ENCODE measurements at places on chromosomes 16 and 17.

- DNase-seq = no peak
Observed at GRCh38 chr17:30170415-30170987, 53.9 kb downstream of the NSRP1 start.

DNA sequence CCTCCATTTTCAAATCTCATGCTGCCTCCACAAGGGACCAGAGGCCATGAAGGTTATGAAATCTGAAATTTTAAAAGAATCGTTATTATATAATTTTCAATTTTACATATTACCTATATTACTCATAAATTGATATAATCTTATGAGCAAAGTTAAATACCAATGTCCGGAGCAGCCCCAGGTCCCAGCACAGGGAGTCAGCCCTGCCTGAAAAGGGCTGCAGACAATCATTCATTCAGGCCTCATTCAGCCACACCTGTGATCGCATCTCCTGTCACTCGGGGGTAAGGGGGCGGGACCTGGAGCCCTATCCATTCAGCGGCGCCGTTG, 172.5 kb downstream of the AHSP start:
- no peak for DNase-seq

- DNase-seq = no peak
Observed at GRCh38 chr17:57622683-57623433, 122.2 kb downstream of the CCDC182 start.

GRCh38 chr17:80829166-80829813, 162.4 kb upstream of the CHMP6 start:
- DNase-seq = no peak

DNA sequence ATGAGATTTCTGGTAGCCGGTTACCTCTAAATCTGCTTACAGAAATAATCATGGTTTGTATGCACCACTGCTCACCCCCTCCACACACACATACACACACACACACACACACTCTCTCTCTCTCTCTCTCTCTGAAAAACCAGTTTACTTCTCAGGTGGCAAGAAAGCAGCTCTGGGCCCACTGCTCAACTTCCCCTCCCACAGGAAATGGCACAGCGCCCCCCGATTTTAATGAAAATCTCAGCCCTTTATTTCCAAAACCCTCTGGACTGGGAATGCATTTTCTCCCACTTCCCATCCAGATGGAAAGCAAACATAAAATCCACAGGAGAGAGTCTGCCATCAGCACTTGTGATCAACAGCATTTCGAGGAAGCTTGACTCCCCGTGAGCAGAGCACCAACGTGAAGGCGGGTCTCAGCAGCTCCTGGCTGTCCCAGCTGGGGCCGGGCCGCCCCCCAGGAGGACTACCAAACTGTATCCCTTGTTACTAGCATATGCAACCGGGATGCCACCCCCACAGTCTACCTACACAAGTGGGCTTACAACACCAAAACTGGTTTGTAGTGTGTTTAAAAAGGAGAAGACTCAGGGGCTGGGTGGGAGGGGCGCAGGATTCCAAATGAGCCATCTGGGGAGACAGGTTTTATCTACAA, 121.1 kb downstream of the SLC39A11 start:
- DNase-seq = no peak

GRCh38 chr16:17467923-17468540, 2.7 kb downstream of the XYLT1 start:
- peak; percentile 27 for DNase-seq

- DNase-seq = no peak
Observed at GRCh38 chr16:55100100-55100499, 169.4 kb downstream of the IRX5 start.

DNA sequence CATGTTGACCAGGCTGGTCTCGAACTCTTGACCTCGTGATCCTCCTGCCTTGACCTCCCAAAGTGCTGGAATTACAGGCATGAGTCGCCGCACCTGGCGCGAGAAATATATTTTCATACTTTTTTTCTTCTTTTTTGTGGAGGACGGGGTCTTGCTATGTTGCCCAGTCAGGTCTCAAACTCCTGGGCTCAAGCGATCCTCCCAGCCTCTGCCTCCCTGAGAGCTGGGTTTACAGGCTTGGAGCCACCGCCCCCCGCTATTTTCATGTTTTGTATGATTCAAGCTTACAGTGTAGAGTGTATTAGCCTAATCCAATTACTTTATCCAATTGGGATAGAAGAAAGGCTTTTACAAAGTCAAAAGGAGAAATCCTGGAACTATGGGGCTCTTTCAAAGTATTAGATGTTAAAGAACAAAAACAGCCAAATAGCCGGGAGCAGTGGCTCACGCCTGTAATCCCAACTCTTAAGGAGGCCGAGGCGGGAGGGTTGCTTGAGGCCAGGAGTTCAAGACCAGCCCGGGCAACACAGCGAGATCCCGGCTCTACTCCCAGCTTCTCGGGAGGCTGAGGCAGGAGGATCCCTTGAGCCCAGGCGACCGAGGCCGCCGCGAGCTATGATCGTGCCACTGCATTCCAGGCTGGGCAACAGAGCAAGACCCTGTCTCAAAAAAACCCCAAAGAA, 1.4 kb upstream of the MAP1LC3B start:
- no peak for DNase-seq

- DNase-seq = no peak
Observed at GRCh38 chr16:47574091-47575054, 113.2 kb downstream of the PHKB start.

DNA sequence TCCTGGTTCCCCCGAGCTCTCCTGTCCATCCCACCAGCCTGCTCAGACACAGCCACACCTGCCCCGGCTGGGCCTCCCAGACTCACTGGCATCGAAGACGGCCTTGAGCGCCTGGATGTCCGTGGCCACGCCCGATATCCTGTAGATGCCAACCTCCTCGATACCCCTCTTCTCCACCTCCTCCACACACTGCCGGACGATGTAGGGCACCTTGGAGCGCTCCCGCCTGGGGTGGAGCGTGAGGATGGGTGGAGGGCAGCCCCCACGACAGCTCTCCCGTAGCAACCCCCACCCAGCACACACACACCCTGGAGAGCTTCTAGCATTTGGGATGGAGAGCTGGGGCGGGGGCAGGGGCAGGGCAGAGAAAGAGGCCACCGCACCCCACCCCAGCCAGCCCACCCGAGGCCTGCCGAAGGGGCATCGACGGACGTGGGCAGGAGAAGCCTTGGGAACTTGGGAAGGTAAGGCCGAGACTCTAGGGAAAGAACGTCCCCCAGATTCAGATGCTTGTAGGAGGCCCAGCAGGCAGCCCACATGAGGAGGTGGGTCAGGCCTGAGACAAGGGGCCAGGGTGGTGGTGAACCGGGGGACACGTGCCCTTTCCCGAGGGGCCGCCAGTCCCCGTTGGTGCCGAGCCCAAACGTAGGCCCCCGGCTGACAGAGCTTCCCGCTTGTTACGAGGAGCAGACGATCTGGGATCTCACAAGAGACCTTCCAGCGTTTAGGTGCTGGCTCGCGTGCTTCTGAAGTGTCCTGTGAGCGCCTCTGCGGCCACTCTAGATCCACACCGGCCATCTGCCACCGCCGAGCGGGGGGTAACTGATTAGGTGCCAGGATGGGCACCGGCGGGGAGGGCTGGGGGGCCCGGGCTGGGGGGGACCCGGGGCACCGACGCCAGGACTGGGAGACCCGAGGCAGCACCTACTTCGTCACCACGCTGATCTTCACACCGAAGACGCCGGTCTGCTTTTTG, 15.1 kb downstream of the TIMM22 start:
- DNase-seq = no peak

GRCh38 chr16:76518781-76519180, 241.6 kb downstream of the CNTNAP4 start:
- no peak for DNase-seq

DNA sequence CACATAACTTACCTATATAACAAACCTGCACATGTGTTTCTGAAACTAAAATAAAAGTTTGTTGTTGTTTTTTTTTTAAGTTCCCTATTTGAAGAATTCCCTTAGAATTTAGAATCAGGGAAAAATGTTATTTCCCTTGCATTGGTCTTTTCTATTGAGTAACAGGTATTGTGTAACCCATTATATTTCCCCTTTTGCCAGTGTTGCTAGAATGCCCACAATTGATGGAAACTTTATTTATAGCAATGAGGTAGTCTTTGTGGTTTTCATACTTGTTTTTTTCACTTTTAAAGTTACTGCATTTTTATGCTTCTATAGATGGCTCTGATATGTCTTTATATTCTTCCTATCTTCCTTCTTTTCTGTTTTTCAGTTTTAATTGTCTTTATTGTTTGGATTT, 3.9 kb downstream of the NLRP1 start:
- DNase-seq = no peak

GRCh38 chr17:79836510-79836971, 2.7 kb downstream of the CBX4 start:
- no peak for DNase-seq

DNA sequence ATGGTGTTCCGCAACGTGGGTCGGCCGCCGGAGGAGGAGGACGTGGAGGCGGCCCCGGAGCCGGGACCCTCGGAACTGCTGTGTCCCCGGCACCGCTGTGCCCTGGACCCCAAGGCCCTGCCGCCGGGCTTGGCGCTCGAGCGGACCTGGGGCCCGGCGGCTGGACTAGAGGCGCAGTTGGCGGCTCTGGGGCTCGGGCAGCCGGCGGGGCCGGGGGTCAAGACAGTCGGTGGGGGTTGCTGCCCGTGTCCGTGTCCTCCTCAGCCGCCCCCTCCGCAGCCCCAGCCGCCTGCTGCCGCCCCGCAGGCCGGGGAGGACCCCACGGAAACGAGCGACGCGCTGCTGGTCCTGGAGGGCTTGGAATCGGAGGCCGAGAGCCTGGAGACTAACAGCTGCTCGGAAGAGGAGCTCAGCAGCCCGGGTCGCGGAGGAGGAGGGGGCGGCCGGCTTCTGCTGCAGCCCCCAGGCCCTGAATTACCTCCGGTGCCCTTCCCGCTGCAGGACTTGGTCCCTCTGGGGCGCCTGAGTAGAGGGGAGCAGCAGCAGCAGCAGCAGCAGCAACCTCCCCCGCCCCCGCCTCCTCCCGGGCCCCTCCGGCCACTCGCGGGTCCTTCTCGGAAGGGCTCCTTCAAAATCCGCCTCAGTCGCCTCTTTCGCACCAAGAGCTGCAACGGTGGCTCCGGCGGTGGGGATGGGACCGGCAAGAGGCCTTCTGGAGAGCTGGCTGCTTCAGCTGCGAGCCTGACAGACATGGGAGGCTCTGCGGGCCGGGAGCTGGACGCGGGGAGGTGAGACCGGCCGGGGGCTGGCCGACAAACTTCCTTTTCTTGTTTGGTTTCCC, 821 bp downstream of the SOCS7 start:
- DNase-seq = peak; percentile 6
